ENCODE measurements at places on chromosomes 7 and 10. TPM values are rescaled to one million over a fixed set of nuclear protein-coding genes. Genes with fewer than 3 reads are reported as not detected.

GRCh38 chr10:102959360-102959759 is 41.3 kb downstream of the CNNM2 start:
- DNase-seq, result no peak

CTTNBP2 gene
- 7.5 TPM for total RNA-seq

DNA sequence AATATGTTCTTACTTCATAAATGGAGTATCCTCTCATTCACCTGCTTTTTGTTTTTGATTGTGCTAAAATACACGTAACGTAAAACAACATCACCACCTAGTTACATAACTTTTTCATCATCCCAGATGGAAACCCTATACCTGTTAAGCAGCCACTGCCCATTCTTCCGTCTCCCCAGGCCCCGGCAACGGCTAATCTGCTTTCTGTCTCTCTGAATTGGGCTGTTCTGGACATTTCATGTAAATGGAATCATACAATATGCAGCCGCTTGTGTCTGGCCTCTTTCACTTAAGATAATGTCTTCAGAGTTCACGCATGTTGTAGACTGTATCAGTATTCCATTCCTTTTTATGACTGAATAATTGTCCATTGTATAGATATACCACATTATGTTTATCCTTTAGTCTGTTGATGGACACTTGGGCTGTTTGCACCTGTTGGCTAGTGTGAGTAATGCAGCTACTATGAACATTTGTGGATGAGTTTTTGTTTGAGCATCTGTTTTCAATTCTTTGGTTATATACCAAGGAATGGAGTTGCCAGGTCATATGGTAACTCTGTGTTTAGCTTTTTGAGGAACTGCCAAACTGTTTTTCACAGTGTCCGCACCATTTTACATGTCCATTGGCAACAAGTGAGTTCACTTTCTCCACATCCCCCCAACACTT is 14.1 kb upstream of the SUN1 start:
- DNase-seq, result peak; percentile 94

DNA sequence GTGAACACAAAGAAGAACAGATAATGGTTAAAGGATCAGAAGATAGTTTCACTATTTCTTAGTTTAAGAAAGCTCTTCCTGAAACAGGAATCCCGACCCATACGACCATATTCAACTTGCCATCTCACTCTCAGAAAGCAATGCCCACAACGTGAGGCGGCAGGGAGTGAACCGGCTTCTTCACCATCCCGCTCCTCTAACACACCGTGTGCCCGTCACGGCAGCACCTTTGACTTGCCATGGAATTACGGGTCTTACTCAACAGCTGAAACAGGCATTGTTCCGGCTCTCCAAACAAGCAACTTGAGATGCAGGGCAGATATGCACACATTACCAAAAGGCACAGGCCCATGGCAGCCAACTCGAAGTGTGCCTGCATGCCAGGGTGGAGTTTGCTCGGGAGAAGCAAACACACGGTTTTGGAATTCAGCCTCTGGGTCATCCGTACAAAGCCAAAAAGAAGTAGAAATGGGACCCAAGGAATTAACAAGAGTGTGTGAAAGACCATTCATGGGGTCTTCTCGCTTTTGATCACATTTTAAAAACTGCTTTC is 293.6 kb downstream of the DNAJB6 start:
- no peak for DNase-seq

DNA sequence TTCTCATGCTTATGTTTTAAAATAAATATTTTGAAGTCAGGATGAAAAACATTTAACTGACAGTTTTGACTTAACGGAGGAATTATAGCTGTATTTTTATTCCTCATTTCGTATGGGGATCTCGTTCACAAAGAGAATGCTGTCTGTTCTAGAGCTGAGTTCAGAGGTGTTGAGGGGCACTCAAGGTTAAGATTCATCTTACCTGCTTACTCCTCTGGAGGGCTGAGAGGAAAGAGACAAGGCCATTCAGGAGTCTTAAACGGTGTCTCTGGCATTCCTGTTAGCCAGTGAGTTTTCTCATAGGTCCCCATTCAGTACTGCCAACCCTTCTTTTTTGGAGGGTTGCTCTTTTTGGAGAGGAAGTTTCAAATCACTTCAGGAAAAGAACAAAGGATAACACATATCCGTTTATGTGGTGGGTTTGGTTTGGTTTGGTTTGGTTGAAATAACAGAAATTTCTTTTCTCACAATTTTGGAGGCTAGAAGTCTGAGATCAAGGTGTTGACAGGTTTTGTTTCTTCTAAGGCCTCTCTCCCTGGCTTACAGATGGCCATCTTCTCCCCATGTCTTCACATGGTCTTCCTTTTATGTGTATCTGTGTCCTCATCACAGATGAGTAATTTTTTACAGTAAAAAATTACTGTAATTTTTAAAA is 23.1 kb downstream of the CALHM2 start:
- DNase-seq, result no peak

UNCX gene
- total RNA-seq, result not detected

DNA sequence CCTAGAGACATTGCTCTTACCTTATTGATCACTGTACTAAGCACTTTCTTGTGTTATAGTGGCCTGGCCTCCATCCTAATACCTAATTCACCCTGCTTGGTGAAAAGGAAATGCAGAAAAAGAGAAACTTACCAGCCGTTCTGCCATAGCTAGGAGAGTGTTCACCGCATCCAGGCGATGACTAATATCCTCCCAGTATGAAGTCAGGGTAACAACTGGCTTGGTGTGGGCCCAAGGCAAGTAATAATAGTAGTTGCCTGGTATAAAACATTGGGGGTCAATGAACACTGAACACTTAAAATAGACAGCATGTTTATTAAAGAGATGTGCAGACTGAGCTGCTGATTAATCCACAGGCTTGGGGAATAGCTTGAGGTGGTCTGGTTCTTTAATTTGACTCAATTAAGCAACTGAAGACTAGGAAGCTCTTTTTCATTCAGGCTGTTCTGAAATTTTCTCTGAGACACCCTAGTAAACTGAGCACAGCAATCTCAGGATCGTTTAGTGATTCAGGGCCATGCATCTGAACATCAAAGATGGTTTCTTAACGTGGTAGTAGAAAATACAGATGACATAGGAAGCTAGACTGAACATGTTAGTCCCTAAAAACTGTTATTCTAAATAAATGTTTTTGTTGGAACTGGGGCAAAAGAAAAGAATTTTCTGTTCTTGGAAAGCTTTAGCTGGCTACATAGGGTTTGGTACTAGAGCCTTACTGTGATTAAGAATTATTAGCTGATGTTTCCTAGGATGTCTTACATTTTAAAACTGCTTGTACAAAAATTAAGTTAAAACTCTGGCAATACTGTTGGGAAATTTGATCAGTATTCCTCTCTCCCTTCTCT is 102.2 kb downstream of the MYOF start:
- peak; percentile 90 for DNase-seq

DNA sequence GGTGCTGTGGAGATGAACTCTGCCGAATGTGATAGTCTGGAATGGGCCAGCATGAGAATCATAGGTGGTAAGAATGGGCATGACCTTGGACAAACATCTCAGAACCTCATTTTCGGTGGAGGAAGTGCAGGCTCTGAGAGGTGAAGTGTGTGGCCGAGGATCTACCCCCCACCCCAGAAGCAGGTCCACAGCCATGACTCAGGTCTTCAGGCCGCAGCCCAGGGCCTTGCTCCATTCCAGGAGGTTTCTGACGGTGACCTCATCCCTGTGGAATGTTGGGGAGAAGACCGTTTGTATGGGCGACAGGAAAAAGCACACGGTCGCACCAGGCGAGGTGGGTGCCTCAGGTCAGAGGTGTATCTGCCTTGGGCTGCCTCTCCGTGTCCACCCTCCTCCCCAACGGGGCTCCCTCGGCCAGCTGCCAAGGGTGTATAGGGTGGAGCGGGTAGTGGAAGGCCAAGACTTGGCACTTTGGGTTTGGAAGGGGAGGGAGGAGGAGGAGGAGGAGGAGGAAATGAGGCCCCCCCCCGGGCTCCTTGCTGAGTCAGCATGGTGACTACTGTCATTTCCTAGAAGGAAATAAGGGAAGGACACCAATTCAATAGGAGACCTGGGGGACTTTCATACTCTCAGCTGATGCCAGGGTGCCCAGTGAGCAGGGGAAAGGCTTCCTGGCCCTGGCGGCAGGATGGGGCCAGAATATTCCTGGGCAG is 168.0 kb upstream of the RHEB start:
- peak; percentile 98 for DNase-seq

DNA sequence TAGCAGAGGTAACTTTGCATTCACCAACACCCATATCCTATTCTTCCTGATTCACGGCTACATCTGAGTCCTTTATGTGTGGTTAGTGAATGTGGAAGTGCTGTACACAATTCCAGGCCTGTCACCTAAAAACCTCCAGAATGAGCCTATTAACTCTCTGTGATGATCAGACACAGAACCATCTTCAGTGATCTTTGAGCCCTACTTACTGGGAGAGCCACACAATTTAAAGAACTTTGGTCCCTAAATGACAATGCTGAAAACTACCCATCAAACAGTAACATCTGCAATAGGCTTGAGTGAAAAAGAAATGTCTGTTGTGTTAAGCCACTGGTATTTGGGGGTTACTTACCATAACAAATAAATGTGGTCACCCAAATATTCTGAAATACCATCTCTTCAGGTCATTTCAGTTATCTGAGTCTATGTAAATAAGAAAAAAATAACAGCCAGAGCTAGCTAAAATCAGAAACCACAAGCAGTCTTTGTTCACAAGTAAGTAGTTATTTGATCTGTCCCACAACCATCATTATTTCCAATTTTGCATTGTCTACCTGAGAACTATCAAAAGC is 145.7 kb downstream of the HGF start:
- DNase-seq, result peak; percentile 87

GRCh38 chr10:30038781-30039536 is 20.4 kb downstream of the JCAD start:
- DNase-seq, result no peak

DNA sequence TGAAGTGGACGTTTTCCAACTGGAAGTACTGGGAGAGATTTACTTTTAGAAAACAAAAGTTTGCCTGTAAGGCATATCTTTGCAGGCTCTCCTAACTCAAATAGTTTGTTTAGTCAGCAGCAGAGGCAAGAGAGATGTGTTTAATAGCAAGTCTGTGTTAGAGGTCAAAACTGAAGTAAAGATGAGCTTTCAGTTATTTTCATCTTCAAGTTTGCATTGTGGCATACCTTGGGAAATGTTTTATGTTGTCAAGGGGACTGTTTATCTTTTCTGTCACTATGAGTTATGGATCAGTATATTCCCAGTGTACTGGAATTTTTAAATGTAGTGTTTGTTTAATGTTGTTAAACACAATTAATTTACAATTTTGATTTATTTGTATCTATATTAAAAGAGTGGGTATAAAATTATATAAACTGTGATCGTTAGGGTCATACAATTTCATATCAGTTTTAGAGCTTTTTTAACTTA is 169.7 kb upstream of the PPP1R3A start:
- no peak for DNase-seq

DNA sequence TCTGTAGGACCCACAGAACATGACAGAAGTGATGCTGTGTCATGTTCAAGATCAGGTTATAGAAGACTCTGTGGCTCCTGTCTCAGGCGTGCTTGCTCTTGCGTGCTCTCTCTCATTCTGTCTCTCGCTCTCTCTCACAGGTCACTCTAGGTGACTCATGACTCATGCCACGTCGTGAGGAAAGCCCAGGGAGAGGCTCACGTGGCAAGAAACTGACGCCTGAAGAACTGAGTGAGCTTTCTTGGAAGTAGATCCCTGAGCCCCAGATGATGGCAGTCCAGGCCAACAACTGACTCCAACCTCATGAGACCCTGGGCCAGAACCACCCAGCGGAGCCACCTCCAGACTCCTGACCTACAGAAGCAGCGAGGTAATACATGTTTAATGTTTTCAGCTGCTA is 103.3 kb downstream of the DNMBP start:
- peak; percentile 10 for DNase-seq

GRCh38 chr10:43228783-43229207 is 38.1 kb downstream of the RASGEF1A start:
- no peak for DNase-seq

DNA sequence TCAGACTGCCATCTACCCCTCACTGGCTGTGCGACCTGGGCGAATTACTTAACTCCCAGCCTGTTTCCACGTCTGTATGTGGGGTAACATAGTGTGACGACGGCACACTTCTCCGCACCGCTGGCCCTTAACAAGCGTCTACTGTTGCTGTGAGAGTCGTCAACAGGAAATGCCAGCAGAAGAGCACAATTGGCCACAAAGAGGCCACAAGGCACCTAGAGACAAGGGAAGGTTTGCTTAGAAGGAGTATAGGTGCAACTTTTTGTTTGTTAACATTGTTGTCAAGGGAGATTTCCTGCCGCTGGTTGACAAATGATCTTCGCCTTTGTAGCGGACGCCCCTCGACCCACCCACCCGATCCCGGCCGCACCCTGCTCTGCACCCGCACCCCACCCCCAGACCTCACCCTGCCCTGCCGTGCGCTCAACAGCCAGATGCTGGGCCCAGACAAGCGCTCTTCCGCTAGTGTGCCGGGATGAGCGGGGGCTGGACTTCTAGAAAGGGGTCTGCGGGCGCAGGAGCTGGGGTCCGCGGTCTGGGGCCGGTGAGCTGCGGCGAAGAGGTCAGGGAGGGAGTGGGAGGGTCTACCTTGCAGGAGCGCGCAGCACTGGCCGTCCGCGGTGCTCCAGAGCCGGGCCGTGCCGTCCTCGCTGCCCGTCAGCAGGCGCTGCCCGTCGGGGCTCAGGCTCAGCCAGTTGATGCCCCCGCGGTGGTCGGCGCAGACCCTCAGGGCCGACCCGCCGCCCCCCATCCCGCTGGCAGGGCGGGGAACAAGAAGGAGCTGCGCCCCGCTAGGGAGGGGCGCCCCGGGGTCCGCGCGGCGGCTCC is 785 bp downstream of the WDR86 start:
- no peak for DNase-seq

DNA sequence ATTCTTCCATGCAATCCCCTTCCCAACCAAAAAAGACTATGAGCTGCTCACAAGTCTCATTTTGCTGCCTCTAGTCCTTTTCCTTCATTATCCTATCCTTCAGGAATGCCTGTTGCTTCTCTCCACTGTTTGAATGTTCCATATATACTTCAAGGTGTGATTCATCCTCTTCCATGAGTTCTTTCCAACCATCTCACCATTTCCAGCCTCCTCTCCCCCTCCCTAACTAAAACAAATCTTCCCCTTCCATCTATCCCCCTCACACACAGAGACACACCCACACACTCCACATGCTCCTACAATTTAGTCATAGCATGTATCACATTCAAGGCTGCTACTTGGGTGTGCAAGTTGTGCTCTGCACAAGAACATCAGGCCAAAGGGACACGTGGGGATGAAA is 254.3 kb downstream of the DYNC1I1 start:
- DNase-seq, result no peak

CCL24 gene
- not detected for total RNA-seq

Data from LHCN-M2 (cell line).